A549 treated with DMSO at 1 μM for 4 hours (cell line): ENCODE measurements at places on chromosomes 13 and 19. TPM values are rescaled to one million over a fixed set of nuclear protein-coding genes. Genes with fewer than 3 reads are reported as not detected.

GAPDHS gene
- not detected in 5 replicates for total RNA-seq

ZNF221 gene
- total RNA-seq: 0.49 to 1.4 TPM (median 0.67 TPM) in 5 replicates

CEACAM3 gene
- total RNA-seq: not detected in 5 replicates

CEACAM4 gene
- total RNA-seq: not detected in 5 replicates

LEUTX gene
- not detected in 5 replicates for total RNA-seq

S1PR4 gene
- total RNA-seq: 0.11 to 0.20 TPM (median 0.17 TPM) in 4 of 5 replicates, not detected in the other

PCDH20 gene
- total RNA-seq: not detected in 5 replicates

CASP14 gene
- total RNA-seq: not detected in 5 replicates

WDR87 gene
- total RNA-seq: not detected in 5 replicates

NPAS1 gene
- total RNA-seq: 4.2 to 7.4 TPM (median 5.5 TPM) in 5 replicates

MARK4 gene
- 5.4 to 9.7 TPM (median 7.3 TPM) in 5 replicates for total RNA-seq

SERTAD1 gene
- 28.4 to 43.3 TPM (median 31.7 TPM) in 5 replicates for total RNA-seq

PALM3 gene
- total RNA-seq: 1.8 to 2.5 TPM (median 2.0 TPM) in 5 replicates

FAM124A gene
- 1.9 to 2.9 TPM (median 2.1 TPM) in 5 replicates for total RNA-seq

LHB gene
- not detected in 5 replicates for total RNA-seq

ZNF723 gene
- not detected in 5 replicates for total RNA-seq

ZNF440 gene
- 0.04 to 0.14 TPM (median 0.11 TPM) in 5 replicates for total RNA-seq

NKPD1 gene
- 0.04 to 0.09 TPM (median 0.05 TPM) in 5 replicates for total RNA-seq

ACP7 gene
- 0.09 to 0.23 TPM (median 0.16 TPM) in 4 of 5 replicates, not detected in the other for total RNA-seq

RYR1 gene
- total RNA-seq: 4.4 to 5.9 TPM (median 5.6 TPM) in 5 replicates

NAPSA gene
- total RNA-seq: 0.58 to 1.6 TPM (median 1.4 TPM) in 5 replicates

HCN2 gene
- 30.9 to 43.9 TPM (median 36.4 TPM) in 5 replicates for total RNA-seq

LRRC63 gene
- not detected in 5 replicates for total RNA-seq

SHISA7 gene
- 0.01 TPM in 1 of 5 replicates, not detected in the others for total RNA-seq

DLEU7 gene
- not detected in 5 replicates for total RNA-seq

C2CD4C gene
- 0.22 to 0.60 TPM (median 0.58 TPM) in 5 replicates for total RNA-seq

ZSCAN4 gene
- total RNA-seq: not detected in 5 replicates

ZNF701 gene
- 0.07 to 0.22 TPM (median 0.11 TPM) in 5 replicates for total RNA-seq
